ENCODE measurements at places on chromosomes 11 and 22. TPM values are rescaled to one million over a fixed set of nuclear protein-coding genes. Genes with fewer than 3 reads are reported as not detected.

Gene ELFN2
- not detected for total RNA-seq

Gene P2RX6
- 0.05 TPM for total RNA-seq

Gene RAG2
- total RNA-seq, result not detected

Gene C1QTNF5
- 0.11 TPM for total RNA-seq

Gene LGR4
- 16.5 TPM for total RNA-seq

Gene DYNC2H1
- total RNA-seq, result 2.2 TPM

Gene DSCAML1
- total RNA-seq, result not detected

Gene C11orf86
- not detected for total RNA-seq

Gene PARVG
- total RNA-seq, result not detected

- DNase-seq, result no peak
These were observed 11.1 kb upstream of the ENDOD1 start for GRCh38 chr11:95078526-95078925.

- no peak for DNase-seq
These were observed 36.4 kb downstream of the RTL6 start for GRCh38 chr22:44461614-44462013.

DNA sequence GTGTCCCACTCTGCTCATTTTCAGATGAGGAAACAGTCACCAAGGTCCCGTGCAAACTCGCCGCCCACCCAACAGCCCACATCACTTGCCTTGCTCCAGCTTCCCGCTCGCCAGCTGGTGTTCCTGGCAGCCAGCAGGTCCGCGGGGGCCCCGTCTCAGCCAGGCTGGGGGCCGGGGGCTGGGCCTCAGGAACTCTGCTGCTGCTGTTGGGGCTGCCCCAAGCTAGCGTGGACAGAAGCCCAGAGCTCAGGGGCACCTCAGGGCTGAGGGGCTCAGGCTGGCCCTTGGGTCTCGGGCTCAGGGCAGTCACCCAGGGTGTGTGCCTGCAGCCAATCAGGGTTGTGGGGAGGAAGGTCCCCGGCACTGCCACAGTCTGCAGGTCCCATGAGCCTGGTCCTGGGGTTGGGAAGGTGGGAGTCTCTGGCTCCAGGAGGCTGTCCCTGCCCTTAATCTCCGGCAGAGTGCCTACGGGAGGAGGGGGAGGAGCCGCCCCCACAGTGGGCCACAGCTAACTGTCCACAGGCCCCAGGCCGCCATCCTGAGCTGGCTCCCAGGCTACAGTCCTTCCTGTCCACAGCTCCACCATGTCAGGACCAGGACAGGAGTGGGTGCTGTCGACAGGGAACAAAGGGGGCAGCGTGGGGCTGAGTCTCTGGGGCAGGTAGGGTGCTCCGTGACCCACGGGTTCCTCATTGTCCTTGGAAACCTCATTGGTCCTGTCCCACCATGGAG, 65.2 kb downstream of the ARFGAP3 start:
- no peak for DNase-seq

- DNase-seq, result no peak
These were observed 2.8 kb downstream of the CHADL start for GRCh38 chr22:41237707-41238569.

DNA sequence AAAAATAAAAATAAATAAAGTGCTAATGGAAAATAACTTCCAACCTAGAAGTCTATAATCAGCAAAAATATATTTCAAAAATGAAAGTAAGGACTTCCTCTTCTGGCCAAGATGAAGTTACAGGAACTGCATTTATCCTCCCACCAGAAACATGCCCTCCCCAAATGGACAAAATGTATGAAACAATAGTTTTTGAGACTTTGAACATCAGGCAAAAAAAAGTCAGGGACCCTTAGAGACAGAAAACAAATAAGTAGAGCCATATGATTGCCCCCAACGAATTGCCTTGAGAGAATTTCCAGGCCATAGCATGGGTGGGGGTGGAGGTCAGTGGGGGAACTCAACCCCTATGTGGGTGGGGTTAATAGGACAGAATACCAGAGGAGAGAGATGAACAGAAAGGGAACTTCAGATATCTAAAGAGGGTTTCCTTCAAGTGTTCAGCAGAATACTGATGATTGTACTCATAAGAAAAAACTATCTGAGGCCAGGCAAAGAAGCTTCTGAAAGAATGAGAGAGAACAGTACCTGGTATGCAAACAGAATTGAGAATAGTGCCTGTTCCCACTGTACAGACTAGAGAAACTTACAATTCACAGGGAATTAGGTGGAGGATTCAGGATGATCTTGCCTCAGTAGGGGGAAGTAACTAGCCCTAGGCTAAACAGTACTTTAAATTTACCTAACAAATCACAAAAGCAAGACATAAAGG, 26.6 kb upstream of the IL10RA start:
- no peak for DNase-seq

DNA sequence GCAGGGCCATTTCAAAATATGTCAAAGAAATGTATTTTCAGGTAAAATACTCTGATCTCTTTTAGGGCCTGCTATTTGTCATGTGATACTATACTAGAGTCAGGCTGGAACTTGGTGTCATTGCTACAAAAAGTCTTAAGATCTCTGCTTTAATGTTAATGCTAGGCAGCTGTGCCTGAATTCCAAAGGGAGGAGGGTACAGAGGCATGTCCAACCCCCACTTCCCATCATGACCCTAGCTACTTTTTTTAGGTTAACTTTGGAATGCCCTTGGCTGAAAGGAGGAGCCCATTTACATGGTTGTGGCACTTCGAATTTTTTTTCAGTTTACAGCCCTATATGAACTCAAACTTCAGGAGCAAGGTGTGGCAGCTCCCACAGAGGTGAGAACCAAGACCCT, 58.1 kb downstream of the OSBP2 start:
- no peak for DNase-seq

DNA sequence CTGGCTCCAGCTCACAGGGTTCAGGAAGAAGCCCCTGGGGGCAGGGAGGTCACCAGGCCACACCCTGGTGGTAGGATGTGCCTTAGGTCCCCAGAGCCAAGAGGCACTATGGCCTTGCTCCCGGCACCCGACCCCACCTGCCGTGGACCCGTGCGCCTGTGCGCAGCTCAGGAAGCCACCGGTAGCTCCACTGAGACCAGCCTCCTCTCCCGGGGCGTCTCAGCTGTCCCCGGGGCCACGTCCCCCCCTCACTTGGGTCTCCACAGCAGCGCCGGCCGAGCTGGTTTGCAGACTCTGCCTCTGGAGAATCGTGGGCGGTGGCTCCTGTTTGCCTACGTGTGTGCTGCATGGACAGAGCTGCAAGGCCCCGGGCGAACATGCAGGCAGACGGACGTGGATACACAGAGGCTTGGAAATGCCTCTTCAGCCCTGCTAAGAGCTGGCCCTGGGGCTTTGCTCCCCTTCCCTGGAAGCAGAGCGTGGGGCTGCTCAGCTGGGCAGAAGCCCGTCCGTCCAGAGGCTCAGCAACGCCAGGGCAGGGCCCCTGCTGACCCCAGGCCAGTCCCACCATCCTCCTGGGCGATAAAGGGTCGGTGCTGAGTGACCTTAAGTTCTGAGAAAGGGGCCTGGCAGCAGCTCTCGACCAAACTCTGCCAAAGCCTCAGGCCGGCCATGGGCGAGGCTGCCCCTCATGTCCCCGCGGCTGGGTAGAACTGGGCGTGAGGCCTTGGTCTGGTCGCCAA, 15.3 kb upstream of the MUC5B start:
- no peak for DNase-seq

DNA sequence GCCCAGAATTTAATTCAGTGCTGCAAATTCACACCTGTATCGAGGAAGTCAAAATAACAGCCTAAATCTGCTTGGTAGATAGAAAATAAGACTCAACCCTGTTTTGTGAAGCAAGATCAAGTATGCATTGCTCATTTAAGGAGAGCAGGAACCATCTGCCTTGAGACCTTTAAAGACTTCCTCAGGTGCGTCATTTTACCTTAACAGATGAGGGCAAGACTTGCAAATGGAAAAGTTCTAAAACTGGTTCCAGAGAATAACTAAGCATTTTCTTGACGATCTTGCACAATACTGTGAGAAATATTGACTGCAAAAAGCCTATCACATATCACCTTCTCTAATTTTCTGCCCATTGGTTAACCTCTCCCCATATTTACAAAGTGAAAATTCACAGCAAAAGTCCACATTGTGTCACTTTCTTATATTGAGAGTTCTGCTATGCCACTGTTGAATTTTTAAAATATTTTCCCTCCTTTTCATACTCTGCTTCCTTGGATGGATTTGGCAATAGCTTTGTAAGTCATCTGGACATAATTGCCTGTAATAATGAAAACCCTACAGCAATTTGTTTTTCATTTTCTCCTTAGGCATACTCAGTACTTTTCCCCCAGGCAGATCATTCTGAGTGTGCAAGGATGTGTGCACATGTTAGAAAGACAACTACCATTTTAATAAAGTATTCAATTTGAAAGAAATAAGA, 234.2 kb downstream of the AASDHPPT start:
- no peak for DNase-seq

- no peak for DNase-seq
These were observed 40.7 kb upstream of the ADSL start for GRCh38 chr22:40305625-40306024.

GRCh38 chr11:35862666-35863065, 81.2 kb upstream of the LDLRAD3 start:
- DNase-seq, result no peak

GRCh38 chr11:36407356-36407755, 102.7 kb downstream of the TRAF6 start:
- no peak for DNase-seq

- DNase-seq, result no peak
These were observed 46.8 kb downstream of the PGR start for GRCh38 chr11:101082813-101083212.

GRCh38 chr11:34208266-34209135, 103.1 kb downstream of the NAT10 start:
- DNase-seq, result no peak

DNA sequence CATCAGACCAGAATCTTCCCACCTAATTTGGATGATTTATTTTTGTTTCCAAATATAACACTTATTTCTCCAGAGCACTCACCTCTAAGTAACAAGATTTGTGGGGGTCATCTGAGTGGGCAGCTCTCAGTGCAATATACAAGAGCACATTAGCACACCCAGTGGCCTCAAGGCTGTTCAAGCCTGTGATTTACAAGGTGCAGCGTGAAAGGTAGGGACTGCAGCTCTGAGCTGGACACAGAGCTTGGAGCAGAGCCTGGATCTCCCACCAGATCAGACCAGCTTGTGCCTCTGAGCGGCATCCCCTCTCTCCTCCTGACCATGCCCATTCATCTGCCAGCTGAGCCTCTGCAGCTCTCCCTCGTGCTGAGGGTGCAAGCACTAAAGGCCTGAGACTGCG, 323.3 kb upstream of the ZC3H12C start:
- no peak for DNase-seq

DNA sequence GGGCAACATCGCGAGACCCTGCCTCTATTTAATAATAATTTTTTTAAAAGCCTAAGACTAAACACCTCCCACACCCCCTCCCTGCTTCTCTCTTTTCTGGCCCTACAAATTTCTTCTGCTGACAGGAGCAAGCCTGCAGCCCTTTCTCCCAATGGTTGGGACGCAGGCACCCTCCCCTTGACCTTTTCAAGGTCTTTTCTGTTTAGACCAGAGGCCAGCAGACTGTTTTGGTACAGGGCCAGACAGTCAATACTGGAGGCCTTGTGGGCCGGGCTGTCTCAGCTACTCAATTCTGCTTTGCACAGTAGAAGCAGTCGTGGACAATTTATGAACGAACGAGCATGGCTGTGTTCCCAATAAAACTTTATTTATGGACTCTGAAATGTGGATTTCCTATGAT, 92.3 kb downstream of the SCN3B start:
- no peak for DNase-seq

- DNase-seq, result no peak
These were observed 137.4 kb upstream of the LARGE1 start for GRCh38 chr22:34057726-34058125.

DNA sequence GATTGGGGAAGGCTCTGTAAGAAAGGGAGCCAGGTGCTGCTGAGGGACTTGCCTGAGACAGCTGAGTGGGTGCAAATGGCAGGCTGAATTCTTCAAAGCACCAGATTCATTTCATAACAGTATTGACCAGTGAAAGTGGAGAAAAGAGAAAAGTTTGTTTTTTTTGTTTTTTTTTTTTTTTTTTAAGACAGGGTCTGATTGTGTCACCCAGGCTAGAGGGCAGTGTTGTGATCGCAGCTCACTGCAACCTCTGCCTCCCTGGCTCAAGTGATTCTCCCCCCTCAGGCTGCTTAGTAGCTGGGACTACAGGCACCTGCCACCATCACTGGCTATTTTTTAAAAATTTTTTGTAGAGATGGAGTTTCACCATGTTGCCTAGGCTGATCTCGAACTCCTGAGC, 494.0 kb downstream of the MIAT start:
- no peak for DNase-seq

Data from SJSA1 (cell line).